Right renal pelvis (tissue), 4 donors: ENCODE measurements at places on chromosomes 3 and 15. TPM values are rescaled to one million over a fixed set of nuclear protein-coding genes. Genes with fewer than 3 reads are reported as not detected.

- DNase-seq, result no peak
Observed at GRCh38 chr3:15690748-15691147, 89.2 kb downstream of the BTD start.

- no peak for DNase-seq
Observed at GRCh38 chr3:42213417-42213816, 52.6 kb downstream of the CCK start.

GRCh38 chr15:65821070-65821469 lies 29.0 kb upstream of the DENND4A start:
- no peak for DNase-seq

DNA sequence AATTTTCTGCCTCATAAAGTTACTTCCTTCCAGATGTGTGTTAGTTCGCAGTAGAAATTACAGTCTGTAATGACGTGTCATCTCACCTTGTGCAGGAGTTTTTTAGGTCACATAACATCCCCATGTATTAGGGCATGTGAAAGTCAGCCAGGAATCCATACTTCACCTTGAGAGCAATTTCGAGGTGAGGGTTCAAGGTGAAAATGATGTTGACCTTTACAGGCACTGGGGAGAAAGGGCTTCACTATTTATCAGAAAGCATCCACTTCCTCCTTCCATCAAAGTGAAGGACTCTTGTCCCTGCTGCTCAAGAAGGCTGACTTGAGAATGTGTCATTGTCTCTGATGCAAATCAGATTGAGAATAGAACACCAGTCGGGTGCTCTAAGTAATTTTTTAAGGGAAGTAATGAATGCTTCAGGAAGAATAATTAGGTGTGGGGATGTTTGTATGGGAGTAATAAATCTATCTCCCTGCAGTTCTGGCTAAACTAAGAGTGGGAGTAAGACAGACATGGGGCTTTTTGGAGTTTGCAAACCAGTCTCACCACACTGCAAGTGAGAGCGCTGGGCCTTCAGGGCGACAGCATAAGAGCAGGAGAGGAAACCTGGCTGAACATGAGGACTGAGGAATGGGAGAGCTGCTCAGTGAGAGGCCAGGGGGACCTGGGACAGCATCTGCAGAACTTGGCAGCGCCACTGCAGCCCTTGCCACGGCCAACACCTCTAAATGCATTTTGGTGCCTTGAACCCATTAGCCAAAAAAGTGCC lies 85.9 kb upstream of the IL12A start:
- DNase-seq, result no peak

DNA sequence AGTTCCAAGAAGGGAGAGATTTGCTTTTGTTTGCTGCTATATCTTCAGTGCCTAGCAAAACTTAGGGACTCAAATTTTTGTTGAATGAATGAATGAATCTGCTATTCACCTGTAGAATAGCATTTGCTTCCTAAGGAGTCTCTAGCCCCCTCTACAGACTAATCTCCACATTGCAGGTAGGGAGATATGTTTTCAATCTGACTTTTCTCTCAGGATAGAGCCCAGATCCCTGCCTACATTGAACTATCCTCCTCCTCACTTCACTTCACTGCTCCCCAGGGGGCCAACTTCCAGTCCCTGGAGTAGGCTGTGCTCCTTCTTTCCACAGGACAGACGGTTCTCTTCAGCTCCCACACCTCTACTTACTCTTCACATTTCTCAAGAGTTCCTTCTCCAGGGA lies 81.9 kb upstream of the PTX3 start:
- no peak for DNase-seq

DNA sequence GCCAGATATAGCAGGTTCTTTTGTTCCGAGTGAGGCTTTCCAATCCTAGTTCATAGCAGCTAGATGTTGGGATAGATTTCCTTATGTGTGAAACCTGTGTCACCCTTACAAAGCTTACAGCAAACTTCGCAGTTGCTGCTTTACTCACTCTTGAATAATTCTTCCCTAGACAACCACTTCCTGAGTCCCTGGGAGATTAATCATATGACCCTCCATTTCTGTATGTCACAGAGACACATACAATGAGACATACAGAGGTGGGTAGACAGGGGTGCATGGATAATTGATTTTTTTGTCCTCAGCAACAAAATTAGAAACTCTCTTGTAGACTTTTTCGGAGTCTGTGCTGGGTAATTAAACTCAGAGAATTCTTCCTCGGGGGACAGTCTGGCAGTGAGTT lies 163.2 kb downstream of the NSUN3 start:
- DNase-seq, result no peak

DNA sequence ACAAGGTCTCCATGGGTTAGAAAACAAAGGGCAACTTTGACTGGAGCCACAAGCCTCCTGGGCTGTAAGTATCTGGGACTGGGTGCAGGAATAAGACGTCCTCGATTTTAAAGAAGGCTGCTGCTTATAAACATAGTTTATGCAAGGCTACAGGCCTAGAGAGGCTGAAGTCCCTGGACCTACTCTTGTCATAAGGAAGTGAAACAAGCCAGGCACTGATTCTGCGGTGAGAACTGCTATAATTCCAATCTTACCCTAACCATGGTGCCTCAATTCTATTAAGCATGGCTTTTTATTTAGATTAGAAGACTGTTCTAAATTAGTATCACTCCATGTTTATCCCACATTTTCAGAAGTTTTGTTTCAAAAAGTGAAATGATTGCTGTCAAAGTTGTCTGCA lies 777.6 kb downstream of the PLOD2 start:
- DNase-seq, result no peak

- DNase-seq, result peak; percentile 72
Observed at GRCh38 chr15:35519541-35520149, 26.3 kb downstream of the DPH6 start.

GRCh38 chr3:186152889-186153292 lies 44.0 kb upstream of the ETV5 start:
- DNase-seq, result no peak

- DNase-seq, result peak; percentile 65
Observed at GRCh38 chr3:126287536-126288241, 69.5 kb downstream of the KLF15 start.

GRCh38 chr15:85125056-85125661 lies 143.5 kb downstream of the PDE8A start:
- DNase-seq, result no peak

- DNase-seq, result no peak
Observed at GRCh38 chr3:26307787-26308186, 314.8 kb upstream of the LRRC3B start.

DNA sequence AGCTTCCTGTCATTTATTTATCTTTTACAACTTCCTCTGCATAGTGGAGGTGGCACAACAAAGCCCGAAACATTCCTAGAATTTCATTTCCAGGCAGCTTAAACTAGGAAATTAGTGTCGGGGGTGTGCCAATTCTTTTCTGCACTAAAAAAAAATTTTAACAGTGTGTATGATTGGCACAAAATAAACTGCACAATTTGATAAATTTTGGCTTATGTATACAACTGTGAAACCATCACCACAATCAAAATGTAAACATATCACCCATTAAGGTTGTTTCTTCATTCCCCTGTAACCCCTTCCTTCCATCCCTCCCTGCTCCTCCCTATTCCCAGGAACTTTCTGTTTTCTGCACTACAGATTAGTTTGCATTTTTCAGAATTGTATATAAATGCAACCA lies 54.7 kb downstream of the RPL39L start:
- no peak for DNase-seq

GRCh38 chr3:182941719-182942118 lies 38.6 kb downstream of the DCUN1D1 start:
- DNase-seq, result no peak

- no peak for DNase-seq
Observed at GRCh38 chr3:126268866-126269265, 88.3 kb downstream of the KLF15 start.

- no peak for DNase-seq
Observed at GRCh38 chr15:34679291-34679690, 75.5 kb downstream of the GJD2 start.

Gene OIP5
- polyA plus RNA-seq, result 8.9 TPM

Gene NANOGP8
- 0.21 TPM for polyA plus RNA-seq

Gene NOP10
- polyA plus RNA-seq, result 148 TPM

Gene ADAMTS7
- polyA plus RNA-seq, result 23.4 TPM

Gene B3GALNT1
- 57.1 TPM for polyA plus RNA-seq

Gene ANKRD34C
- polyA plus RNA-seq, result 0.09 TPM

Gene PLA2G4E
- polyA plus RNA-seq, result not detected
